ENCODE measurements at places on chromosomes 4 and X. TPM values are rescaled to one million over a fixed set of nuclear protein-coding genes. Genes with fewer than 3 reads are reported as not detected.

DNA sequence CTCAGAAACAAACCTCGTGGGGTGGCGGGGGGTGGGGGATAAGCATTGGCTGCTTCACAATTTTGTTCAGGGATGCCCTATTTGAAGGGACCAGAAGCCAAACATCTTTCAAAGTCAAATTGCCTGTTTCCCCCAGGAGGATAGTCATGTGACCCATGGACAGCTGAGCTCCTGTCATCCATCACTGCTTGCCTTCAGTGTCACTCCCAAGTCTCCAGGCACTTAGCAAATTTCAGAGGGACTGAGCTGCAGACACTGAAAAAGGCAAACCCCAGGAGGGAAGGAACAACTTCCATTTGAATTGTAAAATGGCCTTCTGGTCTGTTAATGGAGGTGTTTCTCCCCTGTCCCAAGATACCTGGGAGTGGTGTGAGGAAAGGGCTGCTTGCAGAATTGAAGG, 73.4 kb downstream of the FRMPD3 start:
- DNase-seq, result no peak

ANOS1 gene
- total RNA-seq, result not detected

- peak; percentile 78 for DNase-seq
Observed at GRCh38 chr4:79917246-79917645, 155.8 kb downstream of the ANTXR2 start.

- DNase-seq, result no peak
Observed at GRCh38 chrX:30580641-30581040, 3.1 kb upstream of the TASL start.

GRCh38 chr4:136637071-136637777, 895.1 kb downstream of the PCDH18 start:
- peak; percentile 13 for DNase-seq

RNF175 gene
- total RNA-seq, result not detected

DNA sequence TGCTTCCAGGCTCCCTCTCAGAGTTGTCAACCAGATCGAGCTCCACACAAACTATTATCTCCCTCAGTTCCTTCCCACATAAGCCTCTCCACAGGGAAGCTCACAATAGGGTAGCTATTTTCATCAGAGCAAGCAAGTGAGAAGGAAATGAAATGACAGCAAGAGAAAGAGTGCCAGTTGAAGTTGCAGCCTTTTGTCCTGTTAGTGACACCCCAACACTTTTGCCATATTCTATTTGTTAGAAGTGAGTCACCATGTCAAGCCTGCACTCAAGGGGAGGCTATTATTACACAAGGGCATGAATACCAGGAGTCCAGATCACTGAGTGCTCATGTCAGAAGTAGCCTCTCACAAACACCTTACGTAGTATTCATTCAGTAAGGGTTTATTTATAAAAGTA, 266.3 kb upstream of the NOCT start:
- DNase-seq, result no peak

DNA sequence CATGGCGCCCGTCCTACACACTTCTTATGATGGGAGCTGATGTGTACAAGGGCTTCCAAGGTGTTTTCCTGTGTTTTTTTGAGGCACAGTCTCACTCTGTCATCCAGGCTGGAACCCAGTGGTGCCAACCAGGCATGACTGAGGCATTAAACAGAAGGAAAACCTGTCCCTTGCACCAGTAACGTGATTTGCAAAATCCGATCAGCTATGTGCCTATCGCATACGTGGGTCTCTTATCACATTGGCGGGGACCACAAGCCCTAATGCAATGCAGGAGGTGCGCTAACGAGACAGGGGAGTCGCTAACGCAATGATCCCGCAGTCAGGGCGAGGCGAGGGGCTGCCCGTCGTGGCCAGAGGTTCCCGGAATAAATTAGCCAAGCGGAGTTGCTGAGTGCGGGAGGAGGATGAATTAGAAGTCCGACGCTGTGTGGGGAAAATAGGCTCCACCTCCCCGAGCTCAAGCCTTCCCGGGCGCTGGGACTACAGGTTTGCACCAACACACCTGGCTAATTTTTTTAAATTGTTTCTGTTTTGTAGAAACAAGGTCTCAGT, 162.7 kb downstream of the SHOX start:
- DNase-seq, result no peak

ZAR1 gene
- not detected for total RNA-seq

GRCh38 chr4:48960988-48961635, 25.0 kb upstream of the CWH43 start:
- no peak for DNase-seq

GRCh38 chrX:66019974-66020373, 19.9 kb downstream of the VSIG4 start:
- DNase-seq, result no peak

DNA sequence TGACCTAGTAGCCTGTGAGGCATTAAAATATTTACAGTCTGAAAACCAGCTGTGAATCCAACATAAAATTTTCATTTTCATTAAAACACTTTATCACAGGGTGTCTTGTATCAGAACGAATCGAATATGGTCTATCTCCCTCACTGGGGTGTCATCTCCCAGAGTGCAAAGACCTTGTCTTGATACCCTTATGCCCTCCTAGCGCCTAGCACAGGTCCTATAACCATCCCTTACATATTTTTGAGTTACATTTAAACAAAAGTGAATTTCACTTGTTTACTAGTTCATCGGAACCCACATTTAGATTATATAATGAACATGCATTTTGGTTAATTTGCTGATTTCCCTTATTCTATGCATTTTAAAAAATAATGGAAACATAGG, 14.0 kb downstream of the DIPK2B start:
- no peak for DNase-seq

ASMT gene
- not detected for total RNA-seq

GRCh38 chr4:108703966-108704365, 53.6 kb downstream of the OSTC start:
- no peak for DNase-seq

- DNase-seq, result no peak
Observed at GRCh38 chr4:155227131-155227530, 18.7 kb downstream of the NPY2R start.

TCEAL2 gene
- not detected for total RNA-seq

DNA sequence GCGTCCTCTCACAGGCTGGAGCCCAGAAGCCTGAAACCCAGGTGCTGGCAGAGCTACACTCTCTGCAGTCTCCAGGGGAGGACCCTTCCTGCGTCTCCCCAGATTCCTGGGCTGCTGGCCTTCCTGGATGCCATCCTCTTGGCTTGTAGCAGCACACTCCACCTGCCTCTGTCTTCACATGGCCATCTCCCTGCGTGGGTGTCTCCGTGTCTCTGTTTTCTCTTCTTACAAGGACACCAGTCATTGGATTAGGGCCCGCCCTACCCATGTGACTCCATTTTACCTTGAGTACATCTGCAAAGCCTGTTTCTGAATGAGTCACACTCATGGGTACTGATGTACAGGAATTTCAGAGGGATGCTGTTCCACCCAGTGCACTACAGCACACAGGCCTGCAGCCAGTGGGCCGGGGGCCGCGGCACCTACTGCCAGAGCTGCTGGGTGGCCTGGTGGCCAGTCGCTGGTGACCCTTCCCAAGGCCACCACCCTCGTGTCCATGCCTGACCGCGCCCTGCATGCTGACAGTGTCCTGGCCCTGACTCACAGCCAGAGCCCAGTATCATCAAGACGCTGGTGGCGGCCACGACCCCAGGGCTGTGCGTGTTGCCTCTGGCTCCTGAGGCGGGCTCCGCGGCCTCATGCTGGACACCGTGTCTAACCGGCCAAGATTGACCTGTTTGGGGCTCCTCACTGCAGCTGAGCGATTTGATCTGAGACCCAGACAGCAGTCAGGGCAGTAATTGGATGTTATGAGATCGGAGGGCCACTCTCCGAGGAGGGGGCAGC, 63.6 kb upstream of the NKX1-1 start:
- DNase-seq, result no peak

DNA sequence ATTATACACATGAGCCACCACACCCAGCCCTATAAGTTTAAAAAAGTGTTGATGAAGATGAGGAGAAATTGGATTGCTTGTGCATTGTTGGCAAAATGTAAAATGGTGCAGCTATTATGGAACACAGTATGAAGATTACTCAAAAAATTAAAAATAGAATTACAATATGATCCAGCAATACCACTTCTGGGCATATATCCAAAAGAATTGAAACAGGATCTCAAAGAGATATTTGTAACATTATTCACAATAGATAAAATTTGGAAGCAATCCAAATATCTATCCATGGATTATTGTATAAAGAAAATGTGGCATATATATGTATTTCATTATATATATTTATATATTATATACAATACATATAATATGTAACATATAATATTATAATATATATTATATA, 515.6 kb upstream of the GNPDA2 start:
- no peak for DNase-seq

DNA sequence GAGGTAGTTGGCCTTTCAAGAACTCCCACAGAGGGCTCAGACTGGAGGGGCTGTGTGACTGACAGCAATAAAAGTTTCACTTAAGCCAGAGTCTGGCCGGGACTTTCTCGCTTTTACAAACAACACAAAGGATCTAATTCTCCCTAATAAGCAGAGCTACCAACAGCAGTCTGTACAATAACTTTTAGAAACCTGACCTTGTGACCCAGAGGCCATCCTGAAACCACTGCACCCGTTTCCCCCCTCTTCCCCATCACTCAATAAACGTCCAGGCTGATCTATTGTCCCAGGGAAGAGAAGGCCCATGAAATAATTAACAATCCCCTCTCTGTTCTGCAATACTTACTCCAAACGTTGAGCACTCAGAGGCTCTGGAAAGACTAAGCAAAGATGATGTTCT, 442.4 kb downstream of the ZIC3 start:
- no peak for DNase-seq

DNA sequence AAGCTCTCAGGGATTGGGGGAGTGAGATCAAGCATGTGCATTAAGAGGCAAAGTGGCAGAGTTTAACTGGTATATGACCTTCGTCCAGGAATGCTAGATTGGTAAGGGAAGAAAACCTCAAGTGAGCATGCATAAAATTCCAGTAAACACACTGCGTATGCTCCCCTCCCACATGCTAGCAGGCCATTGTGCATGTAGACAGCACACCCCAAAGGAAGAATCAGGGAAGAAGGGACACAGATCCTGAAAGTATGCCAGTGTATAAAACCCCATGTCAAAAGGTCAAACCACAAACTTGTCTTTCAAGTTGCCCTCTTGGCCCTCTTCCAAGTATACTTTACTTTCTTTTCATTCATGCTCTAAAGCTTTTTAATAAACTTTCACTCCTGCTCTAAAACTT, 405.2 kb upstream of the CNKSR2 start:
- DNase-seq, result no peak

- DNase-seq, result no peak
Observed at GRCh38 chrX:131441033-131441432, 102.8 kb upstream of the OR13H1 start.

CSAG1 gene
- not detected for total RNA-seq

CLDN2 gene
- total RNA-seq, result not detected

- no peak for DNase-seq
Observed at GRCh38 chr4:139696491-139696890, 30.9 kb downstream of the MGST2 start.

NOX1 gene
- total RNA-seq, result not detected

DNA sequence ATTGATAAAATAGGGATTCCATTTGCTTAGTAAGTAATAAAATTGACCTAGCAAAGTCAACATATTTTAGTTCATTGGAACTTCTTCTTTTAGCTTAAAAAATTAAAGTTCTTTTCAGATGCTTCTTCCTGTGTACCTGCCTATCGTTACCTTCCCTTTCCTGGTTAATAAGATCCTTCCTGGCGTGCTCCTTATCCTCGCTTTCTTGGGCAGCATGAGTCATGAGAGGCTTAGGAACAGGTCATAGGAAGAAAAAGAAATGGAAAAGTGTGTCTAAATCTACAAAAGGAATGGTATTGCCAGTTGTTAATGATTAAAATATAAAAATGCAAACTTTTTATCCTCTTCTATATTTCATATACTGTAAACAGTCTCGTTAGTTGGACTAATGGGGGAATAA, 170.3 kb downstream of the DCTD start:
- no peak for DNase-seq

TMEM129 gene
- 17.8 TPM for total RNA-seq

RS1 gene
- not detected for total RNA-seq

GRCh38 chrX:49019050-49019449, 17.0 kb upstream of the GRIPAP1 start:
- DNase-seq, result no peak

GRCh38 chrX:69523314-69523713, 19.2 kb downstream of the NALF2 start:
- DNase-seq, result no peak

- peak; percentile 58 for DNase-seq
Observed at GRCh38 chr4:48268956-48269860, at the start of gene TEC. Gene TEC, minus strand, starts transcription at chr4:48269838. Its CDS starts 41,224 bp downstream, at chr4:48228614.

GRCh38 chr4:110793890-110794554, 171.1 kb upstream of the PITX2 start:
- DNase-seq, result no peak

- no peak for DNase-seq
Observed at GRCh38 chr4:148373093-148373492, 69.1 kb downstream of the NR3C2 start.

DNA sequence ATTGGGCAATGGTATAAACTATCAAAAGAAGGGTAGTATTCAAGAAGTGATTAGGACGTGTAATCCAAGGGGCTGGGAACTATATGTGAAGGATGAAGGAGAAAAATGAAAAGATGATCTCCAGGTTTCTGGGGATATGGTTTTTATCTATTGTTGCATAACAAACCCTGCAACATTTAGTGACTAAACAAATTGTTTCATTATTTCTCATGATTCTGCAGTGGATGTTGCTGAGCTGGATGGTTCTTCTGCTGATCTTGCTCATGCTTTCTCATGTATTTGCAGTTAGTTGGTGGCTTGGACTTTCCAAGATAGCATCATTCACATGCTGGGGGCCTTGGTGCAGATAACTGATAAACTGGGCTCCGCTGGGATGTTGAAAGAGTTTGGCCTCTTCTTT, 29.1 kb downstream of the PHOX2B start:
- DNase-seq, result no peak

DNA sequence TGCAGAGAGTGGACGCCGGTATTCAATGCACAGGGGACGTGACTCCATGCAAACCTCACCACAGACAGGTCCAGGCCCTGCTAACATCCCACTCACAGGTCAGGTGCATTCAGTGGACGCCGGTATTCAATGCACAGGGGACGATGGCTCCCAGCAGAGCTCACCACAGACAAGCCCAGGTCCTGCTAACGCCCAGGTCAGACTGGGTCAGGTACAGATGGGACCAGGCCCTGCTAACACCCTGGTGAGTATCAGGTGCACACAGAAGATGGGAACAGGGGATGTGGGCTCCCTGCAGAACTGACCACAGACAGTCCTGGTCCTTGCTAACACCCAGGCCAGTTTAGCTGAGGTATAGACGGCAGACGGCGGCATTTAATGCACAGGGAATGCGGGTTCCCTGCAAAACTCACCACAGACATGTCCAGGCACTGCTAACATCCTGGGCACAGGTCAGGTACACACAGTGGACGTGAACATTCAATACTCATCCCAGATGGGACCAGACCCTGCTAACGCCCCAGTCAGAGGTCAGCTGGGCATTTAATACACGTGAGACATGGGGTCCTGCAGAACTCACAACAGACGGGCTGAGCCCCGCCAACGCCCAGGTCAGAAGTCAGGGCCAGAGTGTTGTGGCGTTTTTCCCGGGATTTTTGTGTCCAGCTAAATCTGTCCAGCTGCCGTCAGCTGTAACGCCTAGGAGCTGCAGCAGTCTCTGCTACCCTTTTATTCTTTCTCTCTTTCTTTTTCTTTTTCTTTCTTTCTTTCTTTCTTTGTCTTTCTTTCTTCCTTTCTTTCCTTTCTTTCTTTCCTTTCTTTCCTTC, 99.2 kb downstream of the SHOX start:
- DNase-seq, result no peak

- DNase-seq, result no peak
Observed at GRCh38 chrX:120512627-120513026, 43.5 kb upstream of the LAMP2 start.

Data from activated CD8-positive, alpha-beta T cell treated with anti-CD3 and anti-CD28 coated beads for 36 hours (primary cell).